ENCODE measurements at places on chromosomes 3 and 15.

GRCh38 chr15:83063551-83063950, 3.5 kb downstream of the BTBD1 start:
- DNase-seq, result no peak

GRCh38 chr15:89937365-89938350, 24.9 kb upstream of the ARPIN start:
- no peak for DNase-seq

GRCh38 chr3:187286467-187287059, 5.0 kb downstream of the MASP1 start:
- no peak for DNase-seq

DNA sequence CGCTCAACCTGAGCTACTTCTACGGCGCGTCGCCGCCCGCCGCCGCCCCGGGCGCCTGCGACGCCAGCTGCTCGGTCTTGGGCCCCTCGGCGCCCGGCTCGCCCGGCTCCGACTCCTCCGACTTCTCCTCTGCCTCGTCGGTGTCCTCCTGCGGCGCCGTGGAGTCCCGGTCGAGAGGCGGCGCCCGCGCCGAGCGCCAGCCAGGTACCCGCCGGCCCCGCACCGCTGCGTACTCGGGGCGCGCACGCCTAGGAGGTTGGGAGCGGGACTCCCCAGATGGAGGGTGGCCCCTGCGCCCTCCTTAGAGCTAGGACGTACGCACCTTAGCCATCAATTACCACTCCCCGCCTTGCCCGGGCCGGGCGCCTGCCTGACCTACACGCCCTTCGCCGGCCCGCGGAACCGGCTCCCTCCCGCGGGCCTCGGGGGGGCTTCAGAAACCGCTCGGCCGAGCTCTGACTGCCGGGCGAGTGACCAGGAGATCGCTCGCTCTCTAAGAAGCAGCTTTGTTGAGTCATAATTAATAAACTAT, 466 bp downstream of the NFKBIZ start:
- DNase-seq, result peak; percentile 61

DNA sequence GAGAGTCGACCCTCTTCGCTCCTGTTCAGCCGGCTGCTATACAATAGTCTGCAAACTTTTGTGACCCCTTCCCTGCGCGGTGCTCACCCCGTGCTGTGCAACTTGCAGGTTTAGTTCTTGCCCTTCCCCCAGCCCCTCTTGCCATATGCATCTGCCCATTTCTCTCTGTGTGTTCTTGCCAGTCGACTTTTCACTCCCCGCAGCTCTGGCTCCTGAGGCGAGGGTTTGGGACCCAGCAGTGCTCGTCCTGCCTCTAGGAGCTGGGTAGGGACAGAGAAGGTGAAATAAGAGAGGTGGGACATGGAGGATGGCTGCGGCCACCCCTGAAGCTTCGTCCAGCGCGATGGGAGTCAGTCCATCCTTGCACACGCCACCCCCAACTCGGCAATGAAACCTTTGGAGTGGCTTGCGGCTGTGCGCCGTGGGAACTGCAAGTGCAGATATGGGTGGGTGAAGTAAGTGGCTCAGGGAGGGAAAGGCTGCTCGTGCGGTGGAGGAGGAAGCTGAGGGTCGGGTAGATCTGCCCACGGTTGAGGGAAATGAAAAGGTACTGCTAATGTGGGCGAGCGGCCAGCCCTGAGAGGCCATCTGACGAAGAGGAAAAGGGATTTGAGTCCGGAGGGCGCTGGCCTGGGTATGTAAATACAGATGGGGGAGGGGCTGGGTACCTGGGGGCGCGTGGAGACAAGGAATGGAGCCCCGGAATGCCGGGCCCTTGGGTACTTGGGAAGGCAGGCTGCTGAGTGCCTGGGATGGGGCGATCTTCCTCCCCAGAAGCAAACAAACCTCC, 1.0 kb downstream of the LRRC3B start:
- no peak for DNase-seq

DNA sequence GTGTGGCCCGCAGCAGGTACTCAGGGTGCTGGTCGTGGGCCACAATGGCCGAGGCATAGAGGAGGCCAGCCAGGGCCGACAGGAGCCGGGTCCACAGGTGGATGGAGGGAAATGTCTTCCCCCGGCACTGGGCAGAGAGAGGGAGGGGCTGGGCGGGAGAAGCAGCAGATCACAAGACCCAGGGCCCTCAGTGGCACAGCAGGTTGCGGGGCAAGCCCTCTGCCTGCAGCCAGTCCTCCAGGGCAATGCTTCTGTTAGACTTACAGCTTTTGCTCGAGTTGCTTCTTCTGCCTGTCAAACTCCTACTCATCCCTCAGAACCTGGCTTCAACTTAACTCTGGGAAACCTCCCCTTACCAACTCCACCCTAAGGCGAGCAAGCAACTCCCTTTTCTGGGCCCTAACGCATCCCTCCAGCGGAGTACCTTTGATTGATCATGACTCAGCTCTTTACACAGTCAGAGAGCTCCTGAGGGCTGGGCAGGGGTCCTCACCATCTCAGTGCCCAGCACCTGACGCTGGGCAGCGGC, 16.0 kb downstream of the TMEM44 start:
- no peak for DNase-seq
